ENCODE measurements at places on chromosomes 7 and 10. TPM values are rescaled to one million over a fixed set of nuclear protein-coding genes. Genes with fewer than 3 reads are reported as not detected.
A peak's percentile ranks its signal among the peaks of the same experiment; 100 is the strongest.

DNA sequence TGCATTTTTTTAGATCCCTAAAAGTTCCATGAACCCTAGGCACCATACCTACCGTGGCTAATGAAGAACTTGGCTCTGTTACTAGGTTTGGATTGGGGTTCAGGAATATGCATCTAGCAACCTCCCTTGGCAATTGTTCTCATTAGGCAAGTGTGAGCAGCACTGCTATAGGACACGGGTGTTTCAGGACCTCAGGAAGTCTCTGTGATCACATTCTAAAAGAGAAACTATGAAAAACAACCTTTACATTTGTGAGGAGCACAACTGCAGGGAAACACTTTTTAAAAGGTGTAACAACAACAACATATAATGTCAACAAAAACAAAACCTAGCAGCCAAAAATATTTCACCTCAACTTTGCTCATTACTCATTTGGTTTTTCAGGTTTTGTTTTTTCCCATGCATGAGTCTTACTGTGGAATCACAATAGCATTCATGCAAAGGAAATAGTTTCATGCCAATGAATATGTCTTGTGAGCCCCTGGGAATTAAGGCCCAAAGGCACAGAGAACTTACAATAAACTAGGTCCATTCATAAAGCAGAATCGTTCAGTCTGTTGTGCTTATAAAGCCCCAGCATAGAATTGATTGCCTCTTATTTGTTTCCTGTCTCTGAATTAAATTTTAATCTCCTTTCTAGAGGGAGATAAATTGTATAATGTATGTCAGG lies 255.7 kb upstream of the DGKB start:
- no peaks in the 10 kb centered on the region for H3K27me3 ChIP-seq
- no peak overlapping the region for H3K27ac ChIP-seq
- no peaks in the 10 kb centered on the region for H3K36me3 ChIP-seq
- DNase-seq, result no peak
- H3K4me3 ChIP-seq, result no peak overlapping the region
- no peaks in the 10 kb centered on the region for H3K4me1 ChIP-seq

DNA sequence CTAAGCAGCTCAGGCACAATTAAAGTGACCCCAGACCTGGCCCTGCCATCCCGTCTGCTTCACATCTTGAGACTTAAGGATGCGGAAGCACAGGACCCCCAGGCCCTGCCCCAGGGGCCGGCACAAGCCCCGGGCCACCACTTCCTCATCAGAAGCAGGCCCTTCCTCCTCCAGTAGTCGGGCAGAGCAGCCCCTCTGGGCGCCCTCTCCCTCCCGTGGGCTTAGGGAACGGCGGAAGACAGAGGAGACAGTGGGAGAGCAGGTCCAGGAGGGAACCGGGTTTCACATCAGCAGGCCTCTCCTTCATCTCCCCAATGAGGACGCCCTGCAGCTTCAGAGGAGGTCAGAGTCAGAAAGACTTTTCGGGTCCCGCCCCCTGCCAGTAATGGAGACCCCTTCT lies 135.7 kb upstream of the PPIF start:
- no peaks in the 10 kb centered on the region for H3K4me1 ChIP-seq
- no peaks in the 10 kb centered on the region for H3K27me3 ChIP-seq
- H3K36me3 ChIP-seq, result no peaks in the 10 kb centered on the region
- DNase-seq, result no peak
- no peak overlapping the region for H3K4me3 ChIP-seq

DNA sequence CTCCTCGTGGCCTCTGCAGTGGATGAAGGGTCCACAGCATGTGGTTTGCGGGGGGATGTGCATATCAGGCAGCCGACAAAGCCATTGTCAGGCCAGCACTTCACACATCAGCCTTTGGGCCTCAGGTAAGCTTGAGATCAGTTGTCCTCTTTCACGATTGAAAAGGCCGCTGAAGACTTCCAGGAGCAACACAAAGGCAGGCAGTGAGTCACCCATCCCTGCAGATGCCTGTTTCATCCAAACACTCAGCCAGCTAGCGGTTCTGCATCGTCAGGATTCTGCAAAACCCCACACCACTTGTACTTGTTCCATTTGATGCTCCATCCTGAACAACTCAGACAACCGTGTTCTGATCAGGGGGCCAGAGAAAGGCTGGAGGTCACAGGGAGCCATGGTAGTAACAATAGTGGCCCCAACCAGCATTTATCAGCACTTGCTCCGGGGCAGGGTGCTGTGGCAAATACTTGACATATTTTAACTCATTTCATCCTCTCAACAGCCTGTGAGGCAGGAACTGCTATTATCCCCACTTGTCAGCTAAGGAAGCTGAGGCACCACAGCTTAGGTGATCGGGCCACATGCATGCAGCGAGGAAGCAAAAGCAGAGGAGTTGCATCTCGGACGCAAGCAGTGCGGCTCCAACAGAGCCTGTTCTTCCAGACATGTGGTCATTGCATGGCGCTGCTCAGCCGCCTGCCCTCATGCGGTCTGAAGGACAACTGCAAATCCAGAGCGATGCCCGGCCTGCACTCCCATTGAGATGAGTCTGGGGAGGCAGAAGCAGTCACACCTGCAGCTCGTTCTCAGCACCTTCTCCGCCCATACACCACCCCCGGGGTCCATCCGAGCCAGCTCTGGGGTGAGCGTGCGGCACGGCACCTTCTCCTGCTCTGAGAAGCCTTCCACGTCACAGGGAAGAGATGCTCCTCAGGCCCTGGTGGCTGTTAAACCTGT lies 144.9 kb downstream of the PAXIP1 start:
- H3K4me3 ChIP-seq, result no peak overlapping the region
- H3K4me1 ChIP-seq, result no peaks in the 10 kb centered on the region
- H3K36me3 ChIP-seq, result no peaks in the 10 kb centered on the region
- H3K27ac ChIP-seq, result no peak overlapping the region
- H3K27me3 ChIP-seq, result peaks cover 2% of the 10 kb centered on the region

Gene MRM2
- 36.5 TPM for total RNA-seq

GRCh38 chr10:118922226-118922625 lies 107.3 kb upstream of the NANOS1 start:
- no peaks in the 10 kb centered on the region for H3K36me3 ChIP-seq
- peaks cover 16% of the 10 kb centered on the region for H3K27me3 ChIP-seq
- no peaks in the 10 kb centered on the region for H3K4me1 ChIP-seq
- DNase-seq, result no peak

DNA sequence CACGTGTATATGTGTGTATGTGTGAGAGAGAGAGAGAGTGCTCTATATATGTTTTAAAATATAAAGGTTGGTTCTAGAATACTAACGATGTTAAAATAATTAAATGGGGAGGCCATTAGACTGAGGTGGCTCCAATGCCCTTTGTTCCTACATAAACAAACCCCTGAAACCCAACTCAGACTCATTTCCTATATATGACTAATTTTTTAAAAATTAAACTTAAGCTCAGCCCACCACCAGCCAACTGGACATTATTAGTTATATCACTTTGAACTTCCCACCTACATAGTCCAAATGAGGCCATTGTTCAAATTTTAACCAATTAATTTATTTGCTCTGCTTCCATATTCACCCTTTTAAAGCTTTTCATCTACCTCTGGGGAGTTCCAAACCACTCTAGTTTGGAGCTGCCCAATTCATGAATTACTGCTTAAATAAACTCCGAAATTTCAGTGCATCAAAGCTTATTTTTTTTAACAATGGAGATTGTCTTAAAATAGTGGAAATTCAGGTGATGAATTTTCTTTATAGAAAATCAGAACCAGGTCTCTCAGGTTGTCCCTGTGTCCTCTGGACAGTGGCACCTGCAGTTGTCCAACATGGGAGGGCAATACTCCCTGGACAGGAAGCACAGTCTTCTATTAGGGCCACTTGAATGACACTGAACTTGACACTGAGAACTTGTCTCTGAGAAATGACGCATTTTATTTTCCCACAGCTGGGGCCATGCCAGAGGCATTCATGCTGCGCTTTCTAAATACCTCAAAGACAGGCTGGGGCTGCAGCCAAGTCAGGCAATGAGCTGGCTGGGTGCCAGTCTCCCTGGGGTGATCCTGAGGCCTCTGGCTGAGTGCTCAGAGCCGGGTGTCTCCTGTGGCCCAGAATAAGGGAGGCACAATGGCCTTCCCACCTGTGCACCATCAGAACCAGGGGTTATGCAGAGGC lies 109.5 kb upstream of the TMEM72 start:
- no peaks in the 10 kb centered on the region for H3K4me1 ChIP-seq
- H3K27me3 ChIP-seq, result peaks cover 16% of the 10 kb centered on the region
- H3K27ac ChIP-seq, result no peak overlapping the region
- DNase-seq, result no peak
- H3K36me3 ChIP-seq, result no peaks in the 10 kb centered on the region

DNA sequence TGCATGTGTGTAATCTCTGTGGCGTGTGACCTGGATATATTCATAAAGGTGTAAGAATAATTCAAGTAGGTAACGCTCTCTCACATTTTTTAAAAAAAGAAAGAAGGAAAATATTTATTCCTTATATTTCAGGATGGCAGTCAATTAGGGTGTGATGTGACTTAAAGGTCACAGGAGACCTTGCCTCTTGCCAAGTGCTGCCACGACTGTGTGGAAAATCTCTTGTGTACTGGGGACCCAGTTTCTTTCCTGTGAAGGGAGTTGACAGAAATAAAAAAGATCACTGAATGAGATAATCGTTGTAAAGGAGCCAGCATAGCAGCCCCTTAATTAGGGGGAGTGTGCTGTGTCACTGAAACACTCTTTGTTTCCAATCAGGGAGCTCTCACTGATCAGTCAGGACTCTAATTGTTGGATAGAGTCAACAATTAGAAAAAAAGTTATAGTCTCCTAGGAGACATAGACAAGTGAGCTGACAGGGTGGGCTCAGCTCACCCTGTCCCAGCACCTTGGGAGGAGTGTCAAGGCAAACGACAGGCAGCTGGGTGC lies 31.1 kb downstream of the PTPRE start:
- no peaks in the 10 kb centered on the region for H3K36me3 ChIP-seq
- no peaks in the 10 kb centered on the region for H3K4me1 ChIP-seq
- H3K4me3 ChIP-seq, result no peak overlapping the region
- no peak overlapping the region for H3K27ac ChIP-seq
- no peak for DNase-seq

Gene AKAP9
- 54.4 TPM for total RNA-seq

DNA sequence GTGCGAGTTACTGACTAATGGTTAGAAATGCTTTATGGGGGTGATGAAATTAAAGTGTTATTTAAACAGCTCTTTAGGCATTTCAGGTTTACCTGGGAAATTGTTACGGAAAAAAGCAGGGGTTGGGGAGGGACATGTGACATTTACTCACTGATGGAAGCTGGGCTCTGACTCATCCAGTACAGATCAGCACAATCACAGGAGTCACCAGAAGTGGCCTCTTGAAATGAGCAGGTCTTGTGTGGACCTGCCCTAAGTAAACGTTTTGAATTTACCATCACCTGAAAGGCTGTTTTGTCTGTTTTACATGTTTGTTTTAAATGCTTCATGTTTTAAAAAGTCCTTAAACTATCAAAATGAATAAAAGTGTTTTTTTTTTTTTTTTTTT lies 2.3 kb downstream of the GLRX3 start:
- peak overlapping the region; percentile 86 for H3K4me3 ChIP-seq
- H3K36me3 ChIP-seq, result peaks cover 27% of the 10 kb centered on the region
- peaks cover 62% of the 10 kb centered on the region for H3K4me1 ChIP-seq
- no peak for DNase-seq

Gene GOLGA7B
- 0.04 TPM for total RNA-seq

DNA sequence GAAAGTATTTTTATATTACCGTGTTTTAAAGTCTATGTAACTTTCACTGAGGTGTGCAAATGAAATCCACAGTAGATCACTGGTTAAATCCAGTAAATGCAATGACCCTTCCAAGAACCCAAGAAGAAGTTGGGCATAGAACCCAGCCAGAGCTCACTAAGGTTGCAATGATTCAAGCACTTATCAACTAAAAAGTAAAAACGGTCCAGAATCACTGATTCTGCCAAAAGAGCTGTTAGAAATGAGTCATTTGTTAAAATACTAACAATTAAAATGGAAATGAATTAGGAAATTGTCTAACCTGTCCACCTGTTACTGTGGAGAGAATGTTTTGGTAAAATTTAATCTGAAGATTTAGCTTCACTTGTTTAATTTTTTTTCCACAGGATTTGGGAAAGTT lies 74.4 kb downstream of the ANK3 start:
- no peaks in the 10 kb centered on the region for H3K36me3 ChIP-seq
- no peak for DNase-seq
- H3K4me3 ChIP-seq, result no peak overlapping the region
- H3K27ac ChIP-seq, result no peak overlapping the region
- peaks cover 4% of the 10 kb centered on the region for H3K4me1 ChIP-seq

DNA sequence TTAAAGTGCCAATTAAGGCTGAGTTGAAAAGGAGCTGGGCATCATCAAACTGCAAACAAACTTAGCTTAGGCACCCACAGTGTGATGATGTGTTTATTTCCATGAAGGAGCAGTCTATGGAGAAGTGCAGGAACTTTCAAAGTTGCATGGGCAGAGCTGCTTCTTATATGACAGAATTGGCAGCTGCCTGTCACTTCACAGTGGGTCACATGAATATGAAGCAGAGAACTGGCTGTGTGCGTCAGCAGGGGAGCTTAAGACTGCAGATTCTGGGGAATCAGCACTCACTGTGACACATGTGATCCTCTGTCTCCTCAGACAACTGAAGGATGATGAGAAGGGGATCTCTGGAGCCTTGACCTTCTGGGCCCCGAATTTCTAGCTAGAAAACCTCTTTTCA lies 36.6 kb downstream of the RBM28 start:
- no peaks in the 10 kb centered on the region for H3K4me1 ChIP-seq
- H3K27me3 ChIP-seq, result no peaks in the 10 kb centered on the region
- no peak for DNase-seq
- H3K36me3 ChIP-seq, result peaks cover 86% of the 10 kb centered on the region
- no peak overlapping the region for H3K27ac ChIP-seq

DNA sequence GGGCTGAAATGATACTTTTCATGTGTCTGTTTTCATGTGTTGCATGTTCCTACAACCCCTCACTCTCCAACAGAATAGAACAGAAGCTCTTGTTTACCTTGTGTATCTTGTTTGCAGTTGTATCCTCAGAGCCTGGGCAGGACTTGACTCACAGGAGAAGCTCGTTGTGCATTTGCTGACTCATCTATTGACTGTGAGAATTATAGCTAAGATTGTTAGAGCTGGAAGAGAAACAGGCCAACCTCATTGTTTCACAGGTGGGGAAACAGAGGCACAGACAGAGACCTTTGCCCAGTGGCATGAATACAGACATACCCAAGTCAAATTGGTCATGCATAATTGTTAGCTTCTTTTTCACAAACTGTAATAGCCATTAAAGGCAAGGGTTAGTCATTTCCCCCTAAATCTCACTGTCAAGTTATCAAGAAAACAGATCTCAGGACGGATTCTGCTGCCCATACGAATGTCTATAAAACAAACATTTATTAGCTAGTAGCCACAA lies 4.6 kb upstream of the TSPAN15 start:
- peaks cover 7% of the 10 kb centered on the region for H3K4me1 ChIP-seq
- no peak overlapping the region for H3K27ac ChIP-seq
- H3K4me3 ChIP-seq, result no peak overlapping the region
- no peaks in the 10 kb centered on the region for H3K36me3 ChIP-seq
- peaks cover 18% of the 10 kb centered on the region for H3K27me3 ChIP-seq

GRCh38 chr7:44761207-44762161 lies 12.8 kb downstream of the ZMIZ2 start:
- H3K27me3 ChIP-seq, result no peaks in the 10 kb centered on the region
- peaks cover under 1% of the 10 kb centered on the region for H3K4me1 ChIP-seq
- H3K36me3 ChIP-seq, result peaks cover 86% of the 10 kb centered on the region
- no peak overlapping the region for H3K27ac ChIP-seq

Gene OR2A42
- total RNA-seq, result not detected

GRCh38 chr10:103452506-103453230 lies 498 bp upstream of the CALHM2 start:
- no peak for DNase-seq
- H3K4me1 ChIP-seq, result peaks cover 46% of the 10 kb centered on the region
- H3K27ac ChIP-seq, result peak overlapping the region; percentile 65

Gene FAM25C
- not detected for total RNA-seq

Gene NOS3
- total RNA-seq, result 0.22 TPM

Gene ERVW-1
- not detected for total RNA-seq

- no peak overlapping the region for H3K4me3 ChIP-seq
- no peaks in the 10 kb centered on the region for H3K27me3 ChIP-seq
- DNase-seq, result no peak
- H3K27ac ChIP-seq, result no peak overlapping the region
These were observed 24.3 kb upstream of the VDAC2 start for GRCh38 chr10:75186310-75186709.
